Ovary (tissue), 10 donors: ENCODE measurements at places on chromosomes 12 and 14.

DNA sequence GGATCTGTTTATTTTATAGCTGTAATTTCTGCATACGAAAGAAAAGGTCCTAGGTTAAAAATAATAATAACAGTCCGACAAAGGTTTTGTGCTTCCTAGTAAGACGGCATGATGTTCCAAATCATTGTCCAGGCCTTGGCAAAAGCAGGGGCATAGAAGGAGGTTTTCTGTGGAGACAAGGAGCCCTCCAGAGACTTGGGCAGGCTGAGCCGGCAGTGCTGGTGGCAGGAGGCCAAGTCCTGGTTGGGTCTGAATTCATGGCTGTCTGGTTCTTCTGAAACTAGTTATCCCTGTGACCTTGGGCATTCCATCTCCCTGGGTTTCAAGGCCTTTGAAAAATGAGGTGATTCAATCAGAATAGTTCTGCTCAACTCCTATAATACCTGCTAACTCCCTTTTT is 44.0 kb downstream of the KCNK13 start:
- no peak overlapping the region for H3K27ac ChIP-seq
- H3K27me3 ChIP-seq, result no peaks in the 10 kb centered on the region
- no peaks in the 10 kb centered on the region for H3K4me1 ChIP-seq
- no peak overlapping the region for H3K4me3 ChIP-seq
- H3K36me3 ChIP-seq, result no peaks in the 10 kb centered on the region

DNA sequence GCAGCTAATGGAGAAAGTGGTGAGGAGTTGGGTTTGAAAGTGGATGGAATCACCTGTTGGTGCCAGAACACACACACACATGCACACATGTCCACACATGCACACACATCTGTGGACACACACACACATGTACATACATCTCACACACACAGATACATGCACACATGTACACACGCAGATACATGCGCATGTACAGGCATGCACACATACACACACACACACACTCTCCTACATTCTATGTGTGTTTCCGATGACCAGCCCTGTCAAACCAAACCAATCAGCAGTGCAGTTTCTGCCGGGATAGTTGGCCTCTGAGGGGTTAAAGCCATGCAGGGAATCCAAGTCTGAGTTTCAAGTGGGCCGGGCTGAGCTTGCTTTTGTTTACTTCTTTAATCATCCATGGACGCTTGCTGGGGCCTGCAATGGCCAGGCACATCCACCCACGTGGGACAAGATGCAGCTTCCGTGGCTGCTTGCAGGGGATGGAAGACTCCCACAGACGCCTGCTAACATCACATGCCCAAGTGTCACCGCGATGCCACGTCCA is 52.5 kb downstream of the GALNT9 start:
- no peak overlapping the region for H3K4me3 ChIP-seq
- H3K36me3 ChIP-seq, result no peaks in the 10 kb centered on the region
- H3K4me1 ChIP-seq, result peaks cover 3% of the 10 kb centered on the region
- H3K27ac ChIP-seq, result no peak overlapping the region
- no peak for DNase-seq

- no peak for DNase-seq
- H3K27ac ChIP-seq, result no peak overlapping the region
- H3K36me3 ChIP-seq, result no peaks in the 10 kb centered on the region
- no peak overlapping the region for H3K4me3 ChIP-seq
Observed at GRCh38 chr12:11943919-11944700, 126.6 kb upstream of the BCL2L14 start.

DNA sequence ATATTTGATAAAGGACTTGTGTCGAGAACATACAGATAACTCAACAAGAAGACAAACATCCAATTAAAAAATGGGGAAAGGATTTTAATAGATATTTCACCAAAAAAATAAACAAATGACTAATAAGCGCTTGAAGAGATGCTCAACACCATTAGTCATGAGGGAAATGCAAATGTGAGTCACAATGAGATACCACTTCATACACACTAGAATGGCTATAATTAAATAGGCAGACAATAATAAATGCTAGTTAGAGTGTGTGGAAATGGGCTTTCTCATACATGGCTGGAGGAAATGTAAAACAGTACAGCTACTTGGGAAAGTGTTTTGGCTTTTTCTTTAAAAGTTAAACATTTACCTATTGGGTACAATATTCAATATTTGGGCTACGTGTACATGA is 34.8 kb downstream of the DLK1 start:
- no peak overlapping the region for H3K27ac ChIP-seq
- H3K4me1 ChIP-seq, result no peaks in the 10 kb centered on the region
- DNase-seq, result no peak
- H3K27me3 ChIP-seq, result no peaks in the 10 kb centered on the region

GRCh38 chr12:43579206-43579605 is 27.2 kb upstream of the ADAMTS20 start:
- H3K4me1 ChIP-seq, result no peaks in the 10 kb centered on the region
- H3K4me3 ChIP-seq, result no peak overlapping the region
- DNase-seq, result no peak
- H3K36me3 ChIP-seq, result no peaks in the 10 kb centered on the region

GRCh38 chr12:19545301-19545700 is 106.0 kb downstream of the AEBP2 start:
- no peak overlapping the region for H3K27ac ChIP-seq
- peaks cover 8% of the 10 kb centered on the region for H3K4me1 ChIP-seq
- no peaks in the 10 kb centered on the region for H3K27me3 ChIP-seq
- H3K4me3 ChIP-seq, result no peak overlapping the region

DNA sequence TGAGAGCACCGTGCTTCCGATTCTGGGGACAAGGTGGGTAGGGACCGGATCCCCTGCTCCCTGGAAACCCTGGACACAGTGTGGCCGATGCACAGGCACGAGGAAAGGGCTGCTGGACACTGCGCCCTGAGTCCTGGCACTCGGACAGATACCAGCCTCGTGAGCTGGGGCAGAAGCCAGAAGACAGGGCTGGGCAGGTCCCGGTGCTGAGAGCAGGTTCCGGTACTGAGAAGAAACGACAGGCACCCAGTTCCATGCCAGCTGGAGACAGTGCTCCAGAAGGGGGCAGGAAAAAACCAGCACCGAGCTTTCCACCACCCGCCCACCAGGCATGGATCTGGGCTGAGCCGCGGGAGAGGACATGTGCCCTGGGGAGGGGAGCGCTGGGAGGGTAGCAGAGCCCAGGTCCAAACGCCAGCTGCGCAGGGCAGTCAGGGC is 6.5 kb downstream of the XRCC3 start:
- no peak for DNase-seq
- H3K27ac ChIP-seq, result no peak overlapping the region
- H3K4me1 ChIP-seq, result peaks cover 23% of the 10 kb centered on the region
- no peaks in the 10 kb centered on the region for H3K27me3 ChIP-seq
- H3K4me3 ChIP-seq, result no peak overlapping the region

DNA sequence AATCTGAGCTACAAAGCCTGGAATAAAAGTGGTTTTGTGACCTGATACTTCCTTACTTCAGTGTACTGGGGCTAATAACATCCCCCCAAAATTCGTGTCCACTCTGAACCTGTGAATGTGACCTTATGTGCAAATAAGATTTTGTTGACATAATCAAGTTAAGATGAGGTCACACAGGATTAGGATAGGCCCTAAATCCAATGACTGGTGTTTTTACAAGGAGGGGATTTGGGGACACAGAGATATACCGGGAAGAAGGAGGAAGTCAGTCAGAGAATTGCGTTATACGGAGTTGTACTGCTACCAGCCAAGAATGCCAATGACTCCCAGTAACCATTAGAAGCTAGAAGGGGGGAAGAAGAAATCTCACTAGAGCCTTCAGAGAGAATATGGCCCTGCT is 299.9 kb downstream of the ACSS3 start:
- no peaks in the 10 kb centered on the region for H3K4me1 ChIP-seq
- H3K4me3 ChIP-seq, result no peak overlapping the region
- no peak overlapping the region for H3K27ac ChIP-seq

DNA sequence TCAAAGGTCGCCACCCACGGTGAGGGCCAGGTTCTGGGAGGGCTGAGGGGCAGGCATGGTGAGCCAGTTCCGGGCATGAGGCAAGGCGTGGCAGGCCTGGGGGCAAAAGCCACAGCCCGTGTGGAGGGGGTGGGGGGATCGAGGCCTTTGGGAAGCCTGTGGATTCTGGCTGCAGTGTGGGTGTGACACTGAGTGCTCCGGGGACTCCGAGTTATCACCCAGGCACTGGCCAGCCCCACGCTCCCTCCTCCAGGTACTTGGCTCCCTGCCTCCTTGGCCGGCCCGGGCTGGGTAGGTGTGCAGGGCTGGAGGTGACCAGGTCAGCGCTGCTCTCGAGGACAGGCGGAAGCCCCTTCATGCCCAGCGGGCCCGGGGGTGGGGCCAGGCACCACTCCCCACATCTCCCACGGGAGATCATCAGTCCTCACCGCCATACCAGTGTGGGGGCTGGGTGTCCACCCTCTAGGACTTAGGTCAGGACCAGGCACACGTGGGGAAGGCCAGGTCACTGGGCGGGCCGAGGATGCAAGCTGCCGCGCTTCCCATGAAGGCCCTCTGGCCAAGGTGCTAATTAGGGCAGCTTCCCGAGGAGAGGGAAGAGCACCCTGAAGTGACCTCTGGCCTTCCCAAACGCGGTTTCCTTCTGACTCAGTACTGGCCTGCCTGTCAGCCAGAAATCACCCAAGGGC is 34.1 kb upstream of the TDRD9 start:
- no peaks in the 10 kb centered on the region for H3K27me3 ChIP-seq
- DNase-seq, result no peak
- H3K4me1 ChIP-seq, result peaks cover 7% of the 10 kb centered on the region
- no peaks in the 10 kb centered on the region for H3K36me3 ChIP-seq
- H3K27ac ChIP-seq, result no peak overlapping the region
- no peak overlapping the region for H3K4me3 ChIP-seq

DNA sequence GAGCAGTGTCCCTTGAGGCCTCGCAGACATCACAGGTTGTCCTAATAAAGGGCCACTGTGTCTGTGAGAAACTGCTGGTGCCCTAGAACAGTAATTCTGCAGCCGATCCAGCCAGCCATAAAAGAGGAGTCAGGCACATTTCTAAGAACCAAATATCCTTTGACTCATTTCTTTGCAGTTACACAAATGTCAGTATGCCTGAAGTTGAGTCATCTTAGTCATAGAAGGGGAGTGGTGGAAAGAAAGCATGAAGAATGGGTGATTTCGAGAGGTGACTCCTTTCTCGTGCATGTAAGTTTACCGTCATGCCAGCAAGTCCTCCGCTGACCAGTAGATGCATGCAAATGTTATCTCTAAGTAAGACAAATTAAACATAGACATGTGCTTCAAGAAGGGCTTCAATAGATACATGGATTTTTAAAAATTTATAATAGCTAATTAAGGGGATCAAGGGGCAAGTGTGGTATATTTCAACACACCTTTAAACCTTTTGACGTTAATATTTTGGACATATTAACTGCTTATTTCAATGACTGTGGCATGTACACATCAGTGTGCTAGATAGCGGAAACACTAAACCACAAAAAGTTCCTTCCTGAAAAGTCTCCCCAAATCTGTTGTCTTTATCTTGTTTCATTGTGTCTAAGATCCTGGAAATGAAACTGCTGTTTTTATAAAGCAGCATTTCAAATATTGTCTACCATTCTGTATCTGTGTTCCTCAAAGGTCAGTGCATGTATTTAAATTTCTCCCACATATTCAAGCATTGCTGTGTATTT is 497.4 kb downstream of the NPAS3 start:
- no peaks in the 10 kb centered on the region for H3K27me3 ChIP-seq
- no peak overlapping the region for H3K27ac ChIP-seq
- H3K4me1 ChIP-seq, result no peaks in the 10 kb centered on the region
- no peak for DNase-seq

DNA sequence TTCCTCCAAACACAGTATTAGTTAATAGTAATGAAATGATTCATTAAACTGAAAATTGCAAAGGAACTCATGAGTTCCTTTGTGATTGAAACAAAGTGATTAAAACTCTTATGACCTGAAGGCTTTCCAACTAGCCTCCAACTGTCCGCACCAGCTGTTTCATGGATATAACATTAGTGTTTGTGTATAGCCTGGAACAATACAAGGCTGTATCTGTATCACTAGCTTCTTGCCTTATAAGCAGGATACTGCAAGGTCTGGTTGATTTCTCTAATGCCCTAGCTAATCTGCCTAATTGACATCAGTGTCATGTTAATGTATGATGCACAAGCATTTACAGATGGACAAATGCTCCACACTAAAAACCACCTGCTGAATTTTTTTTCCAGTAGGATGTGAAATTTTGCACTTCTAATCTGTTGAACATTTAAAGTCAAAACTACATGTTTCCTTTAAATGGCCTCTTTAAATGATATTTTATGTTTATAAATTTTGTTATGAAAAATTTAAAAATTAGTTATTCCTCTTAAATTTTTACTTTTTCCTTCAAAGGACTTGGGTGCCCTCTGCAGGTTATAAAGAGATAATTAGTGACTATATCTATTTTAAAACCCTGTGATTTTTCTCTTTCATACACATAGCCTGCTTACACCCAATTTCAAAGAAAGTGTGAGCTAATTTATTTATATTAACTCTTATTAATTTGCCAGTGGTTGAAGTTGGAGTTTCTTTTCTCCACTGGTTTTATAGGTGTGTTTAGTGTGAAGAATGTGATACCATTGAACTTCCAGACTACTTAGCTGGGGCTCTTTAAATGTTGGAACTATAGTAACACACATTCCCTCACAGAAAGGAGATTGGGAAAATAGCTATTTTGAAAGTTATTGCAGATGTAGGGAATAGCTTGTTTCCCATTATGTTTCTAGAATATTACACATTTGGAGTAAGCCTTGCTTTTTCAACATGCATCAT is 25.4 kb downstream of the AP5M1 start:
- DNase-seq, result no peak
- no peak overlapping the region for H3K4me3 ChIP-seq
- no peaks in the 10 kb centered on the region for H3K36me3 ChIP-seq
- no peak overlapping the region for H3K27ac ChIP-seq

- H3K27me3 ChIP-seq, result no peaks in the 10 kb centered on the region
- H3K27ac ChIP-seq, result no peak overlapping the region
- H3K4me3 ChIP-seq, result no peak overlapping the region
- DNase-seq, result no peak
- no peaks in the 10 kb centered on the region for H3K36me3 ChIP-seq
Observed at GRCh38 chr12:51822956-51823355, 25.6 kb downstream of the FIGNL2 start.

DNA sequence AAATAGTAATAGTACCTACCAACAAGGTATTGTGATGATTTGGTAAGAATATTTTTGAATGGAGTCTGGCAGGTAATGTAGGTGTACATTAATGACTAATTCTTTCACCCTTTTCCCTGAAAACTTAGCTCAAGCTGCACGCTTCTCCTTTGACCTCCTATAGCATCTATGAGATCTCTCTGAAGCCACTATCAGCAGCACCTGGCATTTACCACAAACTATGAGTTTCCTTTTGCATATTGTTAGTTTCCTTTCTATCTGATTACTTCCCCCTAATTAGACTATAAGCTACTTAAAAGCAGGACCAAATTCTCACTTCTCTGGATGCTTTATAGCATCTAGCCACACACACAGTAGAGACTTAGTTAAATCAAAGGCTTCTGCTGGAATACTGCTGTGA is 48.1 kb downstream of the SLC8A3 start:
- DNase-seq, result no peak
- H3K4me1 ChIP-seq, result no peaks in the 10 kb centered on the region
- H3K4me3 ChIP-seq, result no peak overlapping the region
- no peaks in the 10 kb centered on the region for H3K27me3 ChIP-seq

GRCh38 chr14:32009976-32010581 is 67.0 kb upstream of the ARHGAP5 start:
- DNase-seq, result no peak
- H3K4me1 ChIP-seq, result no peaks in the 10 kb centered on the region
- no peaks in the 10 kb centered on the region for H3K36me3 ChIP-seq
- no peak overlapping the region for H3K27ac ChIP-seq
